ENCODE measurements at places on chromosomes 4 and X. TPM values are rescaled to one million over a fixed set of nuclear protein-coding genes. Genes with fewer than 3 reads are reported as not detected.

Gene CLGN
- polyA plus RNA-seq: 0.06 TPM

GRCh38 chr4:104446431-104447278, 48.0 kb downstream of the CXXC4 start:
- DNase-seq: no peak

Gene SLC7A11
- polyA plus RNA-seq: not detected

DNA sequence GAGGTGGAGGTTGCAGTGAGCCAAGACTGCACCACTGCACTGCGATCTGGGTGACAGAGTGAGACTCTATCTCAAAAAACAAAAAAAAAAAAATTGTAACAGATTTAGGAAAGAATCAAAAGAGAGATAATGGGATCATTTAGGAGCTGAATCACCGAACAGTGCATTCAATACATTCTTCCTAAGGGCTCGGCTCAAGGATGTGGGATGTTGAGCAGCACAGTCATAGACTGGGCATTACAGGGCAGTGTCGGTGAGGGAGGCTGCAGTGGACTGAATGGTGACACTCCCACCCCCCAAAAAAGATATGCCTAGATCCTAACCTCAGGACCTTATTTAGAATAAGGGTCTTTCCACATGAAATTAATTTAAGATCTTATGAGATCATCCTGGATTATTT, 70.0 kb downstream of the EVC2 start:
- no peak for DNase-seq

GRCh38 chr4:156766846-156767245, 204.8 kb downstream of the PDGFC start:
- DNase-seq: no peak

DNA sequence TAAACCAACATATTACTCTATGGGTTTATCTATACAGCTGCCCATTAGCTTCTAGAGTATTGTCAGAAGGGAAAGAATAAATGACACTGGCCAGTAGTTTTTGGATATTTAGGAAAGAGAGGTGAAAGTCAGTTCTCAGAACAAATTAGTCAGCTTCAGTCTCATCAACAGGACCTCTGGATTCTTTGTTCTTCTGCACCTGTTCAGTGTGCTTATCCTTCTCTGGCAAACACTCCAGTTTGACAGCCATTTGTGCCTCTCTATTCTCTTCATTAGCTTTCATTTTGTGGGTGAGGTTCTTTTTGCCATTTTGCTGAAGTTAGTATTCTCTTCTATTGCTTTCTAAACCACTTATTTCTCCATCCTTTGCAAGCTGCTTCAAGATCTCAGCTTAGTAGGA, 107.0 kb downstream of the PCDH18 start:
- DNase-seq: no peak

Gene LNX1
- polyA plus RNA-seq: 0.09 TPM
